ENCODE measurements at places on chromosomes 5 and 9. TPM values are rescaled to one million over a fixed set of nuclear protein-coding genes. Genes with fewer than 3 reads are reported as not detected.

GRCh38 chr9:35035851-35036701 is 36.3 kb downstream of the VCP start:
- H3K4me3 ChIP-seq: peak overlapping the region; percentile 32
- peaks cover 17% of the 10 kb centered on the region for H3K36me3 ChIP-seq
- H3K4me1 ChIP-seq: no peaks in the 10 kb centered on the region
- no peak overlapping the region for H3K27ac ChIP-seq
- peak; percentile 74 for DNase-seq
- no peaks in the 10 kb centered on the region for H3K27me3 ChIP-seq

The MAMDC2 gene
- polyA plus RNA-seq: 5.3 TPM

DNA sequence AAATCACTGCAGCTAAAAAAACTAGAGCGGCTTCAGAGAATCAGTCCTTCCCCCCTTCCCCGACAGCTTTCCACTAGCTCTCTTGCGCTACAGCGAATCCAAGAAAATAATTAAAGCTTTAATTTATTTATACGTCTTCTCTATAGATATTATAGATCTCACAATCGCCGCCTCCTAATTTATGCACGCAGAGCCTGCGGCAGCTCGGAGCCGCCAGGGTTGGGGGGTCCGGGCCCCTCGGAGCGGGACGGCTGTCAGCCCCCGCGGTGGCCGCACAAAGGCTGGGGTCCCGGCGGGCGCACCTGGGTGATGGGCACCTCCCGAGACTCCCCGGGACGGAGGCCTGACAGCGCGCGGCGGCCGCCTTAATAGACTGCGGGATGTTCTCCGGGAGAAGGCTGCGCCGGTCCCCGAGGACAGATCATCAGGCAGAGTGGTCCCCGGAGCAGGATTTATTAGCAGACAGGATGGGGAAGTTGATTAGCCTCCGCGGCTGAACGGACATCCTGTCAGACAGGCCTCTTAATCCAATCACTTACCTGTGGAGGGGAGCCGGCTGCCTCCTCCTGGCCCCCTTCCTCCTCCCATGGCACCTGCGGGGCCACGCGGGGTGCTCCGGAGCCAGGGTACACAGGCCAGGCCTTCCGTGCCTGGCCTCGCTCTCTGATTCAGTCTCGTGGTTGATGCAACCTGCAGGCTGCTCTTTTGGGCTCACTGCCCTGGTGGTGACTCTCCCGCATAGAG is 166.8 kb downstream of the MELK start:
- H3K27ac ChIP-seq: no peak overlapping the region
- no peaks in the 10 kb centered on the region for H3K36me3 ChIP-seq
- H3K4me3 ChIP-seq: no peak overlapping the region
- H3K27me3 ChIP-seq: peaks cover 8% of the 10 kb centered on the region

The SLC6A18 gene
- polyA plus RNA-seq: not detected

The IL5 gene
- polyA plus RNA-seq: not detected

The IL7R gene
- polyA plus RNA-seq: 1.4 TPM

The SYNPO gene
- 30.1 TPM for polyA plus RNA-seq

- DNase-seq: no peak
- no peak overlapping the region for H3K27ac ChIP-seq
- H3K4me3 ChIP-seq: no peak overlapping the region
- H3K27me3 ChIP-seq: no peaks in the 10 kb centered on the region
- H3K36me3 ChIP-seq: no peaks in the 10 kb centered on the region
- H3K4me1 ChIP-seq: no peaks in the 10 kb centered on the region
Observed at GRCh38 chr5:131416729-131417128, 152.9 kb downstream of the CDC42SE2 start.

- H3K27me3 ChIP-seq: no peaks in the 10 kb centered on the region
- peaks cover 44% of the 10 kb centered on the region for H3K4me1 ChIP-seq
- H3K4me3 ChIP-seq: no peak overlapping the region
- no peak overlapping the region for H3K27ac ChIP-seq
- peaks cover 5% of the 10 kb centered on the region for H3K36me3 ChIP-seq
Observed at GRCh38 chr9:750249-750967, 91.1 kb upstream of the DMRT1 start.

- H3K27me3 ChIP-seq: no peaks in the 10 kb centered on the region
- no peak overlapping the region for H3K27ac ChIP-seq
- H3K4me3 ChIP-seq: no peak overlapping the region
- H3K4me1 ChIP-seq: peaks cover 10% of the 10 kb centered on the region
- no peak for DNase-seq
Observed at GRCh38 chr5:37722236-37723161, 117.3 kb downstream of the GDNF start.

The CNTNAP3 gene
- polyA plus RNA-seq: 1.4 TPM

DNA sequence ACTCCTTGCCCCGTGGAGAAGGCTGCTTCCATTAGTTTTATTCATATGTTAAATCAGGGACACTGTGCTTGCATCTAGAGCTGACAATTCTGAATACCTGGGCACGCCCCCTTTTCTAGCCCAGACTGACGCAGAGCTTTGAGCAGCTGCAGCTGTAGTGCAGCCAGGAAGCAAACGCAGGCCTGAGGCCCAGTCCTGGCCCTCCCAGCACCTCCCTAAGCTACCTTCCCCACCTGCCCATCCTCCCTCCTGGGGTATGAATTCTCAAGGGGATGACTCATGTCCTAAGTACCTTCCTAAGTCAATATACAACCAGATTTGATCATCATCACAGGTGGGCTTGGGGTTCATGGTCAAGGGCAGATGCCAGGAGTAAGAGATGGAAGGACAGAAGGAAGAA is 3.5 kb downstream of the PHF19 start:
- H3K36me3 ChIP-seq: no peaks in the 10 kb centered on the region
- no peak overlapping the region for H3K4me3 ChIP-seq
- DNase-seq: no peak
- H3K27ac ChIP-seq: no peak overlapping the region
- H3K4me1 ChIP-seq: no peaks in the 10 kb centered on the region

The FAM163B gene
- 1.4 TPM for polyA plus RNA-seq

GRCh38 chr9:24738421-24738961 is 192.8 kb upstream of the IZUMO3 start:
- H3K4me1 ChIP-seq: no peaks in the 10 kb centered on the region
- H3K27me3 ChIP-seq: no peaks in the 10 kb centered on the region
- H3K27ac ChIP-seq: no peak overlapping the region

GRCh38 chr5:157548513-157549282 is 26.9 kb downstream of the ADAM19 start:
- H3K27me3 ChIP-seq: no peaks in the 10 kb centered on the region
- peak overlapping the region; percentile 84 for H3K27ac ChIP-seq
- H3K4me1 ChIP-seq: no peaks in the 10 kb centered on the region
- DNase-seq: no peak
- H3K36me3 ChIP-seq: no peaks in the 10 kb centered on the region
- H3K4me3 ChIP-seq: no peak overlapping the region

- H3K4me1 ChIP-seq: no peaks in the 10 kb centered on the region
- no peak overlapping the region for H3K27ac ChIP-seq
- H3K27me3 ChIP-seq: no peaks in the 10 kb centered on the region
- no peak for DNase-seq
- no peaks in the 10 kb centered on the region for H3K36me3 ChIP-seq
- H3K4me3 ChIP-seq: no peak overlapping the region
Observed at GRCh38 chr5:57524348-57525060, 41.9 kb upstream of the ACTBL2 start.

DNA sequence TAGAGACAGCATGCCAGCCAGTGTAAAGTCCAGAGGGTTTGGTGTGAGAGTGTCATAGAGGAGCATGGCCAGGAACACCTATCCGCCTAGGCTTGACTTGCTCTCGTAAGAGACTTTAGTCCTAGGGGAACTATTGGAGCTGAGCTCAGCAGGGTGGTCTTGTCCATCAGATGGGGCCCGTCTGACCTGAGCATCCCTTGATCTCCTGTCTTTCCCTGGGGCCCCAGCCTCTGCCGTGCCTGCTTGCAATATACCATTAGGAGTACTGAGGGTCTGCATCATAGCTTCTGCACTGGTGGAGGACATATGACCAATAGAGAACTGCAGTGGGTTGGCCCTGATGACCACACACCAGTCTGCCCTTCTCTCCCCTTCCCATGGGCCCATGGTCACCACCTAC is 251.0 kb downstream of the TUSC1 start:
- no peak overlapping the region for H3K27ac ChIP-seq
- no peaks in the 10 kb centered on the region for H3K4me1 ChIP-seq
- no peak overlapping the region for H3K4me3 ChIP-seq
- no peak for DNase-seq
- no peaks in the 10 kb centered on the region for H3K36me3 ChIP-seq
- no peaks in the 10 kb centered on the region for H3K27me3 ChIP-seq

DNA sequence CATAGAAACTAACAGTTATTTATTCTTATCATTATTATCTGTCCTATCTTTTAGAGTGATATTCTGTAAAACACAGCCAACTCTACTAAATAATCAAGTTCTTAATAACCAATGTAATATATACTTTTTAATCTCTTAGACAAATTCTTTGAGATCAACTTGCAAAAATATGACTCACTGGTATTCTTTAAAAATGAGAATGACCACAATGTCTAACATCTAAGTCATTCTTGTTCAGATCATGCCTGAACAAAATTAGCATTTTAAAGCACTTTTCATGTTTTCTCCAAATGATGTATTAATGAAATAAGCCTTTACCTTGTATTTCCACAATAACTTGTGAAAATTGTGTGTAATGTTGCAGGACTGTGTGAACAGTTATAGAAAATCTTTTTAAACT is 356.9 kb upstream of the RGMB start:
- H3K27ac ChIP-seq: no peak overlapping the region
- no peak for DNase-seq
- no peaks in the 10 kb centered on the region for H3K36me3 ChIP-seq

DNA sequence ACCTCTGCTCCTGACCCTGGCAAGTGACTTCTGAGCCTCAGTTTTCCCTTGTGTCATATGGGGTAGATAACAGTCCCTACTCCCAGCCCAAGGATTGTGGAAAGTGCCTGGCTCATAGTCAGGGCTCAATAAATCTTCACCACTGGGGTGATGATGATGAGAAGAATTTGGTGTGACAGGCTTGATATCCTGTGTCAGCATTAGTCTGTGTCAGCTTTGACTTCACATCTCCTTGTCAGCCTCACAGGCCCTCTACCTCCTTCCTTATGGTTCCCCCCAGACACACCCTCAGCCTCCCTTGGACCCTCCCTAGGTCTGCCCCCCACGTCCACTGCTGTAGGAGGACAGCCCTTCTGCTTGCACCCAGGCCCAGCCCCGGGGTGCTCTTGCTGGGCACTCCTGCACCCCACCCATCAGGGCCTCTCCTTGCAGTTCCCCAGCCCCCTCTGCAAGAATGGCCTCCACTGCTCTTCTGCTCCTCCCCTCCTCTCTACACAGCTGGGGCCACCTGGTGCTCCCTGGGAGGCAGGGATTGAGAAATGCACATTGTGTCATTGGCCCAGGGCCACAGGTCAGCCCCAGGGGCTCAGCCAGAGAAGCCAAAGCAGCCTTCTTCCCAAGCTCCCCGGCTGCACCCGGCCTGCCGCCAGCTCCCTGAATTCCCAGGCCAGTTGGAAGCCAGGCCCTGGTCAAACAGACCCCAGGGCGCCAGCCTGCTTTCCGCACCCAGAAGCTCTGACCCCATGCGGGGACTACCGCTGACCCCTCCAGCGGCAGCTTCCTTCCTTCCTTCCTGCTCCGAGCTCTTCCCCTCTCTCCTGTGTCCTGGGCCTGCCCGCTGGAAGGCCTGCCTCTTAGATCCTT is 7.7 kb downstream of the FGFR4 start:
- no peaks in the 10 kb centered on the region for H3K36me3 ChIP-seq
- no peak overlapping the region for H3K27ac ChIP-seq
- H3K4me1 ChIP-seq: no peaks in the 10 kb centered on the region
- no peak overlapping the region for H3K4me3 ChIP-seq
- peak; percentile 96 for DNase-seq

DNA sequence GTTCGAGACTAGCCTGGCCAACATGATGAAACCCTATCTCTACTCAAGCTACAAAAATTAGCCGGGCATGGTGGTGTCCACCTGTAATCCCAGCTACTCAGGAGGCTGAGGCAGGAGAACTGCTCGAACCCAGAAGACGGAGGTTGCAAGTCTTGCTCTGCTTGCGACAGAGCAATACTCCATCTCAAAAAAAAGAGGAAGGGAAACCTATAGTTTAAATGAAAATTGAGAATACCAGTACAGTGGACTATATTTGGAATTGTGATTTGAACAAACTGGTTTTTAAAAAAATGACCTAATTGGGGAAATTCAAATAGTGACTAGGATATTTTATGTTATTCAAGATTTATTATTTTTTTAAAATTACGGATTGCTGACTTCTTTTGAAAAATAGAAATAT is 33.2 kb downstream of the DIAPH1 start:
- no peak overlapping the region for H3K27ac ChIP-seq
- no peak for DNase-seq
- H3K27me3 ChIP-seq: no peaks in the 10 kb centered on the region
- no peak overlapping the region for H3K4me3 ChIP-seq
- no peaks in the 10 kb centered on the region for H3K4me1 ChIP-seq
- H3K36me3 ChIP-seq: peaks cover 59% of the 10 kb centered on the region

GRCh38 chr5:78458843-78459242 is 98.4 kb downstream of the SCAMP1 start:
- no peaks in the 10 kb centered on the region for H3K4me1 ChIP-seq
- H3K27ac ChIP-seq: no peak overlapping the region
- no peaks in the 10 kb centered on the region for H3K36me3 ChIP-seq
- no peak for DNase-seq
- H3K4me3 ChIP-seq: no peak overlapping the region

GRCh38 chr9:114694719-114695269 is 12.8 kb upstream of the TEX48 start:
- no peaks in the 10 kb centered on the region for H3K36me3 ChIP-seq
- no peak for DNase-seq
- H3K27me3 ChIP-seq: no peaks in the 10 kb centered on the region
- no peak overlapping the region for H3K27ac ChIP-seq
- no peaks in the 10 kb centered on the region for H3K4me1 ChIP-seq

DNA sequence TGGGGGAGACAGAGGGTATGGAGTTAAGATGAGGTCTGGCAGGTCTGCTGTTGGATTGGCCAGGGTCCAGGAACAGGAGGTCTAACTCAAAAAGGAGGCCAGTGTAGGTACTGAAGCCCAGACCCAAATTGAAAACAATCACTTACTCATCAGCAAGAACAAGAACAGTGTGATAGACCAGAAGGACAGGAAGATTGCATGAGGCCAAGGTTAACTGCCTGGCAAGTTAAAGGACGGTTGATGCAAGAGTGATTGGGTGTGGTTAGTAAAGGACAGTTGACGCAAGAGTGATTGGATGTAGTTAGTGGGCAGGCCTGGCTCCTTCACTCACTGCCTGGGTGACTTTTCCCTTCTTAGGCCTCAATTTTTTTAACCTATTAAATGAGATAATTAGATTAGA is 132.6 kb downstream of the PDZD2 start:
- no peaks in the 10 kb centered on the region for H3K36me3 ChIP-seq
- no peaks in the 10 kb centered on the region for H3K27me3 ChIP-seq
- no peaks in the 10 kb centered on the region for H3K4me1 ChIP-seq
- no peak overlapping the region for H3K27ac ChIP-seq

GRCh38 chr9:6055216-6055615 is 39.8 kb upstream of the RANBP6 start:
- no peak for DNase-seq
- H3K27me3 ChIP-seq: no peaks in the 10 kb centered on the region
- H3K4me3 ChIP-seq: no peak overlapping the region
- no peaks in the 10 kb centered on the region for H3K36me3 ChIP-seq
- H3K4me1 ChIP-seq: no peaks in the 10 kb centered on the region
- H3K27ac ChIP-seq: no peak overlapping the region

- no peak overlapping the region for H3K4me3 ChIP-seq
- H3K27ac ChIP-seq: no peak overlapping the region
- no peaks in the 10 kb centered on the region for H3K36me3 ChIP-seq
- H3K27me3 ChIP-seq: no peaks in the 10 kb centered on the region
Observed at GRCh38 chr5:112554101-112554977, 135.3 kb upstream of the EPB41L4A start.

The DOK3 gene
- 20.2 TPM for polyA plus RNA-seq

The GLDC gene
- 1.8 TPM for polyA plus RNA-seq

All from sigmoid colon (tissue), 7 donors.